NCI-H1048 (cell line): ENCODE measurements at places on chromosomes 6 and 20.

DNA sequence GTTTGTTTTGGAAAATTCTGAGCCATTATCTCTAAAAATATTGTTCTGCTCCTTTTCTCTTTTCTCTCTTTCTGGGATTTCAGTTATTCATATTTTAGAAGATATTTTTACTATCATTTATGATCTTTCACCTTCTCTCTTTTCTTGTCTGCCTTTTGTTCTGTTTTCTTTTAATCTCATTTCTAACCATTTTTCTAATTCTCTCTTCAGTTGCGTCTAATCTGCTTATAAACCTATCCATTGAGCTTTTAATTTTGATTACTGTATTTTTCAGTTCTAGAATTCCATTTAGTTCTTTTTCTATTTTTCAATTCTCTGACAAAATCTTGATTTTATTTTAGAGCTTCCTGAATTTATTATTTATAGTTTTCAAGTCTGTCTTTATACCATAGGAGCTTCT, 42.2 kb upstream of the COL10A1 start:
- DNase-seq = no peak

GRCh38 chr6:147906361-147906760, 397.9 kb downstream of the SAMD5 start:
- DNase-seq = no peak

GRCh38 chr20:38861071-38861401, 55.5 kb downstream of the PPP1R16B start:
- DNase-seq = no peak

DNA sequence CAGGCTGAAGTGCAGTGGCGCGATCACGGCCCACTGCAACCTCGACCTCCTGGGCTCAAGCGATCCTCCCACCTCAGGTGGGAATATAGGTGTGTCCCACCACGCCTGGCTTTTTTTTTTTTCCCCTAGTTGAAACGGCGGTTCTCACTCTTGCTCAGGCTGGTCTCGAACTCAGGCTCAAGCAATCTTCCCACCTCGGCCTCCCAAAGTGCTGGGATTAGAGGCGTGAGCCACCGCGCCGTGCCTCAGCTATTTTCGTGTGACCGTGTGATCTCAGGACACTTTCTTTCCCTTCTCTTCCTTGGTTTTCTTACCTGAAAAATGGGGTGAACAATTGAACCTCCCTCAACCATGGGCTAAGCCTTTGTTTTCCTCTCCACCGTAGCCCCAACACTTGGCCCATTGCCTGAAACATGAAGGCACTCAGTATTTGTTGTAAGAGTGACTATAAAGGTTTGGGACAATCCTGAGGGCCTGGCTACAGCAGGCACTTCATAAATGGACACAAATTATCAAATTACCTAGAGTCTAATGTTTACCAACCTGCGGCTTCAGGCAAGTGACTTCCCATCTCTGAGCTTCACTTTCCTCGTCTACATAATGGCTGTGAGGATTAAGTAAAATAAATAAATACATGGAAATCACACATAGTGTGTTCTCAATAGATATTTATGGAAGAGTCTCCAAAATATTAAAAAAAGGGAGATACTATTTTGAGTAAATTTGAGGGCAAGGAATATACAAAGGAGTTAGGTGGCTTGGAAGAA, 31.4 kb upstream of the ID1 start:
- DNase-seq = no peak

GRCh38 chr6:158536084-158536890, 23.6 kb upstream of the TMEM181 start:
- DNase-seq = no peak

GRCh38 chr6:13742961-13743735, 31.5 kb upstream of the RANBP9 start:
- DNase-seq = no peak

- peak; percentile 100 for DNase-seq
Observed at GRCh38 chr6:32195652-32195901, 3.1 kb upstream of the GPSM3 start.

DNA sequence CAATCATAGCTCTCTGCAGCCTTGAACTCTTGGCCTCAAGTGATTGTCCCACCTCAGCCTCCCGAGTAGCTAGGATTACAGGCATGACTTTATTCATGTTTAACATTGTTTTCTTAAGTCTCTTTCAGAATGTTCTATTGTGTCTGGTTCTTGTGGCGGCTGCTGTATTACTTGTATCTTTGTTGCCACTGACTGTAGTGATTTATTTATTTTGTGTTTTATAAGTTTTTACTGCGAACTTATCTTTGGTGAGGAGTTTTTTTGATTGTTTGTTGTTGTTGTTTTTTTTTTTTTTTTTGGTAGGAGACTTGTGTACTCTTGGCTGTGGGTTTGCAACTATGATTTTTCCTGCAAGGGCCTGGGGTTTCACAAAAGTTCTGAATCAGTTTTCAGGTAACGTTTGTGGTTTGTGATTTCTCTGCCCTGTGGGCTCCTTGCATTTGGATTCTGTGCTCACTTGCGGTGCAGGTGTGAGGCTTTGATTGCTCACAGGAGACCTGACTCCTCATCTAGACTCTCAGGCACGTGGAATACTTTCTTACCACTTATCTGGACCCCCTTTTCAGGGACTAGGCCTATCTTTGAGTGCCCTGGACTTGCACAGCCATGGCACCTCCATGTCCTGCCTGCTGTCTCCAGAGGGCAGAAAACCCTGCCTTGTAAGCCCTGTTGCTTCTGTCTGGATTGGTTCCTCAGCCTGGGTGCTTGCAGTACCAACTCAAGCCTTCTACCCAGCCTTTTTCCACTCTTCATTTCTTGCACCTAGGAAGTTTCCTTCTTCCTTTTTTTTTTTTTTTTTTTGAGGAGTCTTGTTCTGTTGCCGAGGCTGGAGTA, 25.2 kb downstream of the KIF25 start:
- no peak for DNase-seq

DNA sequence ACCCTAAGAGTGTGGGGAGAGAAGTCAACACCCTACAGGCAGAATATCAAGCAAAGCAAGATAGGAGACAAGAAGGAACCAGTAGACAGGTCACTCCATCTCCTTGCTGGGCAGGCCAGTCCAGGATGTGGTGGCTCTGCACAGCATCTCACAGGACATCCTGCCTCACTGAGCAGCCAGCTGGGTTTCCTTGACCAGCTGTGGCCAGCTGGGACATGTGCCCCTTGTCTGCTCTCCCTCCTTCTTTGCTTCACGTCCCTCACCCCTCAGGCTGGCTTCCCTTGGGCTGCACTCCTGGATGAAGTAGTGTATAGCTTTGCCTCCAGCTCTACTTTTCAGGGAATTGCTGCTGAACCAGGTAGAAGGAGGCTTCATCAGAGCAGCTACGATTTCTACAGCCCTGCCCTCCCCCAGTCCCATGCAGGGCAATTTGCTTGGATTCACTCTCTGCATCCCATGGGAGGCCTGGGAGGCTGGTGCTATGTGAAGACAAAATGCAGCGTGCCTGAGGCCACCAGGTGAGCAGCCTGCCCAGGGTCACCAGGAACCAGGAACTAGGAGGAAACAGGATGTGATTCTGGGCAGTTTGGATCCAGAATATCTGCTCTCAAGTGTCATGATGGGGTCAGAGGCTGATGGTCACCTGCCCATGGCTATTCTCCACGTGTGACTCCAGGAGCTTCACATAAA, 110.0 kb upstream of the PMEPA1 start:
- DNase-seq = no peak
